ENCODE measurements at places on chromosomes 2 and 18.

GRCh38 chr2:28320009-28320365, 72.7 kb upstream of the FOSL2 start:
- DNase-seq, result no peak

DNA sequence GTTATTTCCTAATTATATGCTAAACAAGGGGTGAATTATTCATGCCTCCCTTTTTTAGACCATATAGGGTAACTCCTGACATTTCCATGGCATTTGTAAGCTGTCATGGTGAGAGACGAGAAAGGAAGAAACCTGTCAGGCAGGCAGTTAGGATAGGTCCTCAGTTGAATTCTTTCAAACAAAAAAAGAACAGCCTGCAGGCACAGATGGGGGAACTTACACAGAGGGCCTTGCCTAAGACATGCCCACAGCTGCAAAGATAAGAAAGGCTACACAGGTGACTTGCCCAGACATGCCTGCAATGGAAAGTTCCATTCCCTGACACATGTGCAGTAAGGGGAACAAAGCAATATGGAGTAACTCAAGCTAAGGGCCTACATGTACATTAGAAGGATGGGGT, 128.1 kb downstream of the TMEM163 start:
- DNase-seq, result no peak

DNA sequence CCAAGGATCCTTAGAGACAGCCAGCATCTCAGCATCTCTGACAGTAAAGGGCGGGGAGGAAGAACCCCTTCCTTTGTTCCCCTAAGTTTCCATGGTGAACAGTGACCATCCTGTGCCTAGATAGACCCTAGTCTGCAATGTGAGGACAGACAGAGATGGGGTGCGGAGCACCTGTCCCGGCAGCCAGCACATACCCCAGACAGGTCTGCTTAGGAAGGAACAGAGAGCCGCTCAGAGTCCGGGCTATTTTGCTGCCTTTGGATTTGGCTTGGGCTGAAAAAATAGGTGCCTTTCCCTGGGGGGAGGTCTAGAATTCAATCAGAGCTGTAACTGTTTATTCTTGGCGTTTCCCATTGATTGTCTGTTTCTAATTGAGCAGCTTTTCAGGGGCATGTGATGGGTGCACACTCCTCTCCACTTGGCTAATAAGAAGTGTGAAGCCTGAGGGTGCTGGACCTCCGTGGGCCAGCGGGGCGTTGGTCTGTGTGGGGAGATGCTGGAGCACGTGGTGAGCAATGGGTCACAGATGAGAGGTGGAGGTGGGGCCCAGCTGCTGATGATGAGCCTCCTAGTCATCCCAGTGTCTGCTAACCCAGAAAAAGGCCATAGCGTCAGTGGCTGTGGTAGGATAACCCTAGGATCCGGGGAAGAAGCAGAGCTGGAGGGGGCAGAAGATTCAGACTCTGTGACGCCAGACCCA, 236.8 kb downstream of the SEPTIN10 start:
- no peak for DNase-seq

DNA sequence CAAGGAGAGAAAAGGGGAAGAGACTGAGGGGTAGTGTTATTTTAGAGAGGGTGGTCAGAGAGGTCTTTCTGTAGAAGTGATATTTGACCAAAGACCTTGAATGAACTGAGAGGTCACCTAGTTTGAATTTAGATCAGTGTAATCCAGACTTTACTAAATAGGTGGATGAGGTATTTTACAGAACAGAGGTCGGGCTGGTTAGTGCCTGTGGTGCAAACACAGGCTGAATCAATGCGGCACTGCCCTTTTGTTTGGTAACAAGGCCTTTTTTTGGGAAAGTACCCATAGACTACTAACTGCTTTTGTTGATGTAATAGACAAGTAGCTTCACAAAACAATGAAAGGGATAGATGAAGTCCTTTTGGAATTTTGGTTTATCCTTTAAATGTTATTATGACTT, 15.9 kb downstream of the RAPGEF4 start:
- no peak for DNase-seq

DNA sequence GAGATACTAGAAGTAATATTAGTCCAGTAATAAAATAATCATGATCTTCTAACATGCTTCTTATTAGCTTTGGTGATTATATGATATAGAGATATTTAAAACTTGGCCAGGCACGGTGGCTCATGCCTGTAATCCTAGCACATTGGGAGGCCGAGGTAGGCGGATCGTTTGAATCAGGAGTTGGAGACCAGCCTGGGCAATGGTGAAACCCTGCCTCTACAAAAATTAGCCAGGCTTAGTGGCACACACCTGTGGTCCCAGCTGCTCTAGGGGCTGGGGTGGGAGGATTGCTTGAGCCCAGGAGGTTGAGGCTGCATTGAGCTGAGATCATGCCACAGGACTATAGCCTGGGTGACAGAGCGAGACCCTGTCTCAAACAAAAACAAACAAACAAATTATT, 87.0 kb downstream of the WDR7 start:
- no peak for DNase-seq

GRCh38 chr2:136777391-136777790, 12.0 kb downstream of the THSD7B start:
- no peak for DNase-seq

GRCh38 chr18:67926929-67927864, 410.7 kb upstream of the DSEL start:
- DNase-seq, result no peak

GRCh38 chr2:229815858-229816257, 101.5 kb upstream of the DNER start:
- peak; percentile 27 for DNase-seq

DNA sequence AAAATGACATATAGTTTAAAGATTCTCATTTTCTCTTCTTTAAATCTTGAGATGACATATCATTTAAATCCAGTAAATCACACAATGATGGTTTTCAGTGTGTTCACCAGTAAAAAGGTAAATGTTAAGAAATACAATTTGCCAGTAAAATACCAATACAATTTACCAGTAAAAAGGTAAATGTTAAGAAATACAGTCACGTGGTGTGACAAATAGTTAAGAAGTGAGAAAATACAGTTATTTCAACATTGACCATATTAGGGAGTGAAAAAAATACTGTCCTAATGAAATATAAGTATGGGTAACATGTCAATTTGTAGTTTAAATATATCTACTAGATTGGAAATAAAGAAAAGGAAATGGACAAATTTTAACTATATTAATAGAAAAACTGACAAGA, 80.5 kb downstream of the DLGAP1 start:
- no peak for DNase-seq

GRCh38 chr2:57802243-57802642, 244.4 kb upstream of the VRK2 start:
- DNase-seq, result no peak

GRCh38 chr2:169172151-169172735, 102.9 kb downstream of the DHRS9 start:
- DNase-seq, result no peak

GRCh38 chr2:49005261-49005660, 149.1 kb downstream of the FSHR start:
- no peak for DNase-seq

DNA sequence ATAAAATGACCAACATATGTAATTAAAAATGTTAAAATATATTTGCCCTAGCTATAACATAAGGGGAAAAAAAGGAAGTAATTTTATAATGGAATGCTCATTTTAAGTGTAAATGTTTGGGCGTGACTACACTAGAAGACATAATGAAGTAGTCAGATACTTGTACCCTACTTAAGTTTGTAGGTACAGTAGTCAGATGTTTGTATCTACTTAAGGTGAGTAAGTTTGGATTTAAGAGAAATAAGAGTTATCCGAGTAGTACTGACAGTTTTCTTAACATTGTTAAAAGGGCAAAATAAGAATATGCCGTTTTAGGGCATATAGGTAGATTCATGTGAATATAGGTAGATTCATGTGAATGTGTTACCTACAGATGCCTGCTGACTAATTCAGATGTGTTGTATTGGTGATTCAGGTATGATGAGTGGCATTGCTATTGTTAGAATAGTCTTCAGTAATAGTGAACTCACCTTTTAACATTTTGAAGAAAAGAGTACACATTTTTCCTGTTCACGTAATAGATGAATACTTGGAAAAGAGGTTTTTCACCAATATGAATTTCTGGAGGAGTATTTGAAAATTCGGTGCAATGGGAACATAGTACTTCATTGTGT, 14.9 kb downstream of the VAPA start:
- no peak for DNase-seq

DNA sequence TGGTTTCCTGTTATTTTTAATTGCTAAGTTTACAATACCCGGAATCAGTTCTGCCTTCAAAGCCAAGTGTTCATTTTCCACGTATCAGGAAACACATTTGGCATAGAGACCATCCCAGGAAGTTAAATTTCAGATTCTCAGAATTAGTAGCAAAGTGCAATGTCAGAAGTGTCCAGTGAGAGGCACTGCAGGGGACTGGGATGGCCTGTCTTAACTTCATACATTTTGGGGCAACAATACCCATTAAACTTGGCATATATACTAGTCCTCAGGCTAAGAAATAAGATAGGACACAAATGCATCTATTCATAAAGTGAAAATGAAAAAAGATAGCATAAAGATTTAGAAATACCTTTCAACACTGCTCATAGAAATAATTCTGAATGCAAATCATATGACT, 1.5 kb upstream of the IL1RL2 start:
- DNase-seq, result no peak

DNA sequence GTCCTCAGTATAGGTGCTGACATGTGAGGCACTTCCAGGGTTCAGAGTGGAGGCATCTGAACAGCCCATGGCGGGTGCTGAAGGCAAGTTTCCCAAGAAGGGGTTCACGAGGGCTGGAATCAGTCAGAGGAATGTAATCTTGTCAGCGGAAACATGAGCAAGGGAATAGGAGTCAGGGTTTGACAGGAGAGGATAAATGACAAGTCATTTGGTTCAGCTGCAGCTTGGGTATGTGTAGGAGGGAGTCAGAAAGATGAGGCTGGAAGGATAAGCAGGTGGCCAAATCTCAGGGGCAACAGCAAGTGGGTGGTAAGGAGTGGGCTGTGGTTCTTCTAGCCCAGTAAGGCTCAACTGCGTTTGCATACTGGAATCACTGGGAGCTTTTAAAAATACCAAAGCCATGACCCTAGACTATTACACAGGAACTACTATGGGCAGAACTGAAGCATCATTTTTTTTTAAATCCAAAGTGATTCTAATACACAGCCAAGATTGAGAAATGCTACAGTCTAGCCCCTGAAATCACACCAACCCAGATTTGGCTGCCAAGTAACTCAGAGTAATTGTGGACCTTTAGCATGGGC, 41.8 kb upstream of the NAB1 start:
- no peak for DNase-seq

DNA sequence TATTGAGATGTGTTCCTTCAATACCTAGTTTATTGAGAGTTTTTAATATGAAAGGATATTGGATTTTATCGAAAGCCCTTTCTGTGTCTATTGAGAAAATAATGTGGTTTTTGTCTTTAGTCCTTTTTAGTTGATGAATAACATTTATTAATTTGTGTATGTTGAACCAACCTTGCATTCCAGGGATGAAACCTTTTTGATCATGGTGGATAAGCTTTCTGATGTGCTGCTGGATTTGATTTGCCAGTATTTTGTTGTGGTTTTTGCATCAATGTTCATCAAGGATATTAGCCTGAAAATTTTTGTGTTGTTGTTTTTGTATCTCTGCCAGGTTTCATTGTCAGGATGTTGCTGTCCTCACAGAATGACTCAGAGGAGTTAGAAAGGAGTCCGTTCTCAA, 1710.4 kb downstream of the SUCLG1 start:
- DNase-seq, result no peak

- DNase-seq, result no peak
These were observed 8.3 kb upstream of the POMC start for GRCh38 chr2:25176541-25177181.

GRCh38 chr2:197975931-197976519, 171.6 kb downstream of the PLCL1 start:
- no peak for DNase-seq

DNA sequence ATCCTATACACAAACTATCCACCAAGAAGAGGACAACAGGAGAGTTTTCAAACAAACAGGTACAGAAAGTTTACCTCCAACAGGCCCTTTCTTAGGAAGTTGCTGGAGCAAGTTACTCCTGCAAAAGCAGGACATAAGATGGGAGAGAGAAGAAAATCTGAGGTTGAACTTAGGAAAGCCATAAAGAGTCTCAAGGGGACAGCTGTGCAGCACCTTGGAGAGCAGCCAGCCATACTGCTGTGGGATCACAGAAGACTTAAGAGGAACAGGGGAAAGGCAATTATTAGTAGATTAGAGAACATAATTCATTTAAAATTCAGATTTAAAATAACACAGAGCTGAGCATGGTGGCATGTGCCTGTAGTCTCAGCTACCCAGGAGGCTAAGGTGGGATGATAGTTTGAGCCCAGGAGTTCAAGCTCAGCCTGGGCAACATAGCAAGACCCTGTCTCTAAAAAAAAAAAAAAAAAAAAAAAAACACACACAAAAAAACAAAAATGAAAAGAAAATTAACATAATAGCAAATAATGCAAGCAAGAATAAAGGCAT, 148.1 kb upstream of the SIX3 start:
- no peak for DNase-seq

GRCh38 chr18:31219395-31219794, 56.7 kb upstream of the DSC1 start:
- DNase-seq, result no peak
